SJSA1 (cell line): ENCODE measurements at places on chromosomes 5 and 9. TPM values are rescaled to one million over a fixed set of nuclear protein-coding genes. Genes with fewer than 3 reads are reported as not detected.

The ANKRD34B gene
- total RNA-seq = not detected in 2 replicates

The OR13F1 gene
- not detected in 2 replicates for total RNA-seq

The RABGAP1 gene
- total RNA-seq = 27.8 and 55.6 TPM in 2 replicates

The MLANA gene
- not detected in 2 replicates for total RNA-seq

The CDX1 gene
- total RNA-seq = 0.19 and 1.8 TPM in 2 replicates
